ENCODE measurements at places on chromosomes 2 and 18.
A peak's percentile ranks its signal among the peaks of the same experiment; 100 is the strongest.

DNA sequence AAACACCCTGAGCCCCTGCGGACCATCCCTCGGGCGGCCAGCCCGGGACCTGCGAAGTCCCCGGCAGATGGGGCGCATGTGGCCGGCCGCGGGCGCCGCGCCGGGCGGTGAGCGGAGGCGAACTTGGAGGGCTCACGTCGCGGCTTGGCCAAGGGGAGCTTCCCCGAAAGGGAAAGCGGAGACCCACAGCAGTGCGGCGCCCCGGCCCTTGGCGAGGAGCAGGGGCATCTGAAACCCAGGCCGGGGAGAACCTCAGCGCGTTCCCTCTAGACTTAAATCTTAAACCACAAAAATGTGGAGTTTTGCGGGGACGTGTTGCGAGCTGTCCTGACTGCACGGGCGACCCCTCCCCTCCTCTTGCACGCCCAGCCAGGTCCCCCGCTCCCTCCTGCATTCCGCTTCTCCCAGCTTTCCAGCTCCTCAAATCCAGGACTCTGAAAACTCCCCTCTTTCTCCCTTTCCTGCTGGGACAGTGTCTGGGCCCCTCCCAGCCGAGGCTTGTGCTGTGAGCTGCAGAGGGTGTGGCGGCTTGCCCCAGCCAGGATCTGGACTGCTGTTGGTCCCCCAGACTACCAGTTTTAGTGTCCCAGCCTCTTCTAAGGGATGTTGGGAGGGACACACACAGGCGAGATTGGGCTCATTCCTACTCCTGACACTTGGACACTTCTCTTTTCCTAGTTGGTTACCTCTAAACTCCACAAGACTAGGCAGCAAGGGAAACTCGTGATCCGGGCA, 1.3 kb downstream of the FMNL2 start:
- ATAC-seq = peak; percentile 9

GRCh38 chr2:46056541-46056940, 240.7 kb upstream of the EPAS1 start:
- ATAC-seq = no peak

GRCh38 chr2:65630643-65631042, 198.2 kb upstream of the SPRED2 start:
- no peak for ATAC-seq

DNA sequence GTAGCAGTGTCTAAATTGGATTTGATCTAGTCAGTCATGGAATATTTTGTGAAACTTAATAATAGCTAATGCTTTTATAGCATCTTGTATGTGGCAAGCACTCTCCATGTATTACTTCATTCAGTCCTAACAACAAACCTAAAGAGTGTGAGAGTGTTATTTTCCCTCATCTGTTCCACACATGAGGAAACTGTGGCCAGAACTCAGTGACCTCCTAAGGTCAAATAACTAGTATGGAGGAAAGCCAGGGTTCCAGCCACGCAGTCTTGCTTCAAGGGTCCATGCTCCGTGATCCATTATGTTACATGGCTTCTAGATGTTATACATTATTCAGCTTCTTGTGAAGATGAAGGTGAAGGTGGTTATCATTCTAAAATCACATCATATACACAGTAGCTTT, 45.5 kb downstream of the TWSG1 start:
- ATAC-seq = no peak

DNA sequence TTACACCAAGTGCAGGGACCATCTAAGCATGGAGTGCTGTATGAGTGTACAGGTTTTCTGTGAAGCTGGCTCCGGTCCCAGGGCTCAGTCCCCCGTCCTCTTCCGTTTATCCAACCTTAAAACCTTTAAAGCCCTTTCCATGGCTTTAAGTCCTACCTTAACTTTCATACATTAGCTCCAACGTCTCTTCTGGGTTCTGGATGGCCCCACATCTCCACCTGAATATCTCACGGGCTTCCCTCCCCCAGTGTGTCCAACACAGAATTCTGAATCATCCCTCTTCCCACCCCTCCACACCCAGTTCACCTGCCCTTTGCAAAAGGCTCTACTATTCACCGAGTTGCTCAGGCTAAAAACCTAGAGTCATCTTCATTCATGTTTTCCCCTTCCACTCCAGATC, 12.8 kb downstream of the ARHGAP25 start:
- no peak for ATAC-seq

DNA sequence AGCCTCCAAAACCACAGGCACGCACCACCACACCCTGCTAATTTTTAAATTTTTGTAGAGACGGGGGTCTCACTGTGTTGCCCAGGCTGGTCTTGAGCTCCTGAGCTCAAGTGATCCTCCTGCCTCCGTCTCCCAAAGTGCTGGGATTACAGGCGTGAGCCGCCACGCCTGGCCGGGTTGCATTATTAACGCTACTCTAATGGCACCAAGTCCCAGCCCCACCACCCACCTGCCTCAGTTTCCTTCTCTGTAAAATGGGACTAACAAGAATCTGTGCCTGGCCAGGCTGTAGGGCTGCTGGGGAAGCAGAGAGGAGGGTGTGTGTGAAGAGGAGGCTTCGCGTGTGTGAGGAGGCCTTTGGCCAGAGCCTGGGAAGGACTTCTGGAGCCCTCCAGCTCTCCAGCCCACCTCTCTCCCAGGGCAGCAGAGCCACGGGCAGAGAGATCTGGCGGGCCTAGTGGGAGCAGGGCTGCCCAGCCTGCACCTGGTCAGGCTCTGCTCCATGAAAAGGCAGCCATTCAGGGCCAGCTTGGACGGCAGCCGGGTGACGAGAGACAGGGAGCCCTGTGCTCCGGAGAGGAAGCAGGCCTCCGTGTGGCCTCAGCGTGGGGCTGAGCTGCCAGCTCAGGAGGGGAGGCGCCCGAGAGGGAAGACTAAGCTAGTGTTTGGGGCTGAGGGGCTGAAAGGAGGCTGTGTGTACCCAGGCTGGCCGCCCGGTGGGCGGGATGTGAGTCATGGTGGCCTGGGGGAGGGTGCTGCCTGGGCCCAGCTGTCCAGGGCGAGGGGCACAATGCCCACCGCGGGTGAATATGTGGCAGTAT, 7.4 kb upstream of the B3GNT7 start:
- no peak for ATAC-seq

DNA sequence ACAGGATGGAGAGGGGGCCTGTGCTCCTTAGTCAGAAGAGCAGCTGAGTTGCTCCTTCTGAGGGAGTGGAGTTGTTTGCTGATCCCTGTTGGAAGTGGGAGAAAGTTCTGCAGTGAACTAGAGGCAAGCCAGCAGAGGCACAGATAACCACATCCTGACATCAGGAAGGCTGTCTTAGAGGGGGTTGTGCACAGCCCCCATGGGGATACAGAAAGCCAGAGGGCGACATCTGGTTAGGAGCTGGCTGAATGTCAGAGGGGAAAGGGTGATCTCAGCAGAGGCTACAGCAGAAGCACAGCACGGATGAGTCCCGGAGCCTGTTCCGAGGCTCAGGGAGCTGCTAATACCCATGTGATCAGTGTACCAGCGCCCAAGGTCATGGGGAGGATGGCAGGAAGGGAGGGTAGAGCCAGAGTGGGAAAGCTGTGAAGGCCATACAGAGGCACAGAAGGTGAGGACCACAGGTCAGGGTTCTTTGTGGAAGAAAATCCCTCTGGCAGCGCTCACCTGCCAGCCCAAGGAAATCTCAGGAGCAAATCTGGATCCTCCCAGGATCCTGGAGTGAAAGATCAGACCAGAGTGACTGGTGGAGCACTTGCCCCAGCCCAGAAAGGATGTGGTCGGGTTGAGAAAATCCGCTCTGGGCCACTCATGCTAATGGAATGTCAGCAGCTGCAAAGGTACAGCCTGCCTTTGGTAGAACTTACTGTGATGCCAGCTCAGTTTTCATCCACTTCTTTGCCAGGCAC, 111.8 kb downstream of the STPG4 start:
- no peak for ATAC-seq

DNA sequence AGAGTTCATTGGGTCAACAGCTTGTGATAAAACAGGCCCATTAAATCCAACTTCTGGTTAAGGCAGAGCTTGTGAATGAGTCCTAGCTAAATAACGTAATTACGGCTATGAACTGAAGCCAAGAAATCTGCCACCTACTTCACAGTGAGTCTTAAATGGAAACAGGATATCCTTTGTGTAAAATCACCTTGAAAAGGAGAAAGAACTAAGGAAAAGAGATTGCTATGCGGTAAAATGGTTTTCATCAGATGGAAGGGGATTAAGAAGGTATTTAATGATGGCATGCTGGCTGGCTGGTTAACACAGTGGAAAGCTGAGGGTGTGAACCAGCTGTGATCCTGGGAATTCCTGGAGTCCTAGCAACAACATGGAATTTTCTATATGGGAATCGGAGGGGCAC, 156.6 kb downstream of the DOK6 start:
- ATAC-seq = no peak

DNA sequence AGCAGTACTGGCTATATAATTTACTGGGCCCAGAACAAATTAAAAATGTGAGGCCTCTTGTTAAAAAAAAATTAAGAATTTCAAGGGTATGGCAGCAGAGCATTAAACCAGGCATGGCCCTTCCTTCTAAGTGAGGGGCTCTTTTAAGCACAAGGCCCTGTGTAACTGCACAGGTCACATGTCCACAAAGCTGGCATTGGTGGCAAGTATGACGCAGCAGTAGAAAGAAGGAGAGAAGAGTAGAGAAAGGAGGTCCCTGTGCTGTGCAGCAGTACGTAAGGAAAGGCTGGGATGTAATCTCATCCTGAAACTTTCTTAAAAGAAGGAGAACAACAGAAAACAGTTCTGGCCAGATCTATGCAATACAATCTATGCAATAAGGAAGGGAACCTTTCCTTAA, 51.2 kb downstream of the MBD2 start:
- no peak for ATAC-seq

DNA sequence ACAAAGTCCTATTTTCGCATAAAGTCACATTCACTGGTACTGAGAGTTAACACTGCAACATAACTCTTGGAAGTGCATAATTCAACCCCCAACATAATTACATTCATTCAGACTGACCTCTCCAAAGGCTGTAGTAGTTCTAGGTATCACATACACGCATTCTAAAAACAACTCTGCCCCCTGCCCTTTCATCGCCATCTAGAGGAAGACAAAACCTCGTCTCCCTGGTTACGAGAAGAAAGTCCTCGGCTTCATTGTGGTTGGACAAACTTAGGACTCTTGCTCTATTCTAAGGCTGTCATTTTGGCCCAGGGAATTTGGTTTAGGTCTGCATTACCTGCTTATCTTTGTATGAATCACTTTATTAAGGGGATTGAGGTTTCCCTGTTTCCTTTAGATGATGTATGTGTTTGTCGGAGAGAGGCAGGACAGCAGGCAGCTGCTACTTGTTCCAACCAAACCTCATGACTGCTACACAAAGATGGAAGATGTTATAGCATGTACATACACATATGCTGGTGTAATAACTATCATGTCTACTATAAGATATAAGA, 215.4 kb upstream of the NRXN1 start:
- ATAC-seq = no peak

DNA sequence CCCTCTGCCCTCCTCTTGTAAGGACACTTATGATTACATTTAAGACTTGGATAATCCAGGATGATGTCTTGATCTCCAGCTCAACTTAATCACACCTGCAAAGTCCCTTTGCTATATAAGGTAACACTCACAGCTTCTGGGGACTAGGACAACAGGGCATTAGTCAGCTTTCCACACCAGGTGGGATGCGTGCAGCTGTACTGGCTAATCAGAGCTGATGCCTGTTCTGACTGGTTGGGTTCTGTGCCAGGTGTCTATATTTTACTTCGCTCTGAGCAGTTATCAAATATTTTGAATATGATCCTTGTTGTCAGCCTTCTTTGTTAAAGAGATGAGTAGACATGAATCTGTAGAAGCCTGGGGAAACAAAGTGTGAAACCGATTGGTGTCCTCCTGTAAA, 115.5 kb upstream of the ATP8B1 start:
- no peak for ATAC-seq

- ATAC-seq = peak; percentile 78
Observed at GRCh38 chr2:105806996-105807395, 62.3 kb downstream of the NCK2 start.

GRCh38 chr18:11761553-11761952, 72.5 kb downstream of the GNAL start:
- no peak for ATAC-seq

GRCh38 chr2:137021763-137022162, 256.4 kb downstream of the THSD7B start:
- ATAC-seq = no peak

DNA sequence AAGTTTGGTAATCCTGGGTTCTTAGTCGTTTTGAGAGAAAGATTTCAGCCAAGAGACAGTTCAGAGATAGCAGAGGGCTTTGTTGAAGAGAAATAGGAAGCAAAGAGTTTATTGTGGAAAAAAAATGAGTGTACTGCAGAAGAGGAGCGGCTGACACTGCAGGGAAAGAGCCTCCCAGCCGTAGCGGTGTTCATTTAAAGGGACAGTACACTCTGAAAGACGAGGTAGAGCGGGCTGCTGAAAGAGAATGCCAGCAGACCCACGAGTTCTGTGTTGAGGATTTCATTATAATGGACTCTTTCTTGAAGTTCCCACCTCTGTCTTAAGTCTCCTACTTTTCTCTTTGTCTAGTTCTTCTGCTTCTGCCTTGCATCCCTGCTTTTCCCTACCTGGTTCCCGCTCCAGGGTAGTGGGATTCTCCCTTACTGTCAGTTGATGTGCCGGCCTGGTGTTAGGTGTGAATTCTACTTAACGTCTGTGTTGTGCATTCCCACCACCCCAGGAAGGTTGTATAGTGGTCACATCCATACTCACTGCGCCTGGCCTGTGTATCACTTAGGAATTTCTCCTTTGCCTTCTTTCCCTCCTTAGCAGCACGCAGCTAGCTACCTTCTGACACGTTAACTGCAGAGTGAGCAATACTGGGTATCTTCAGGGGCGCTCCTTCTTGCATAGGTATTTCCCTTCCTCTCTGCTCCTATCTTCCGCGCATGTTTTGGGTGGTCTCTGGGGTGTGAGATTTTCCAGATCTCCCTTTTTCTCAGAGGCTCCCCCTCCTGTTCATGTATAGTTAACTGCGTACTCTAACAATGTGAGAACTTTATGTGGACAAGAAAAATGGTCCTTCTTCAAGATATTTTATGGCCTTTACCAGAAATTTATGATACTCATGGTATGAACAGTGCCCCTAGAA, 164.5 kb downstream of the PTH2R start:
- ATAC-seq = no peak

DNA sequence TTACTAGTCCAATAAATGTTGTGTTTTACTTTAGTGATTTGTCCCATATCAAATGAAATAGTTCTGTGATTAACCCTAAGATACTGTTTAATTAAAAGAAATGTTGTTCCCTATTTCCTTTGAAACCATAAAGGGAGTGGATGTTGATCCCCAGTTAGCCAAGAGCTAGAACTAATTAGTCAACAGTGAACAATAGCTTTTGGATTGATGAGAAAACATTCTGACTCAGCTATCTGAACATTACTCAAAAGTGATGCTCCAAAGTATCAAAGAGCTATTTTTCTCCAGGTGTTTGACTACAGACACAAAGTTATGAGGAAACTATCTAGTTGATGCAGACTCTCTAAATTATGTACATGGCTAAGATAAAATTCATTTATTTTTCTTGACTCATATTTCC, 7.3 kb upstream of the FEZ2 start:
- ATAC-seq = no peak

GRCh38 chr2:18178736-18179349, 300.4 kb downstream of the KCNS3 start:
- ATAC-seq = peak; percentile 62

DNA sequence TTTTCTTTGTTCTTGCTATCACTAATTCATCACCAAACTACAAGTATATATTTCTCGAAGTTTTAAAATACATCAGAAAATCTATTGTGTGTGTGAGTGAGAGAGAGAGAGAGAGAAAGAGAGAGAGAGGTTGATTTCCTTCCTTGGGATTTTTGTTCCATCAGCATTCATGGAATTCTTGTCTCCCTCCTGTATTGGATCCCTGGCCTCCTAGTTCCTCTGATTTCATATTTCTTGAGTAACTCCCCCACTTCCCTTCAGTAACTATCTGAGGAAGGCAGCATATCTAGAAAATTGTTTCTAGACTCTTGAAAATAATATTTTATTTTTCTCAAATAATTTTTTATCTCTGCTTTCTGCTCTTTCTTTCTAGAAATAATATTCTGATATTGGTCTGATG, 13.3 kb upstream of the ACTR2 start:
- no peak for ATAC-seq
